A549 (cell line): ENCODE measurements at places on chromosomes 1 and 21.

DNA sequence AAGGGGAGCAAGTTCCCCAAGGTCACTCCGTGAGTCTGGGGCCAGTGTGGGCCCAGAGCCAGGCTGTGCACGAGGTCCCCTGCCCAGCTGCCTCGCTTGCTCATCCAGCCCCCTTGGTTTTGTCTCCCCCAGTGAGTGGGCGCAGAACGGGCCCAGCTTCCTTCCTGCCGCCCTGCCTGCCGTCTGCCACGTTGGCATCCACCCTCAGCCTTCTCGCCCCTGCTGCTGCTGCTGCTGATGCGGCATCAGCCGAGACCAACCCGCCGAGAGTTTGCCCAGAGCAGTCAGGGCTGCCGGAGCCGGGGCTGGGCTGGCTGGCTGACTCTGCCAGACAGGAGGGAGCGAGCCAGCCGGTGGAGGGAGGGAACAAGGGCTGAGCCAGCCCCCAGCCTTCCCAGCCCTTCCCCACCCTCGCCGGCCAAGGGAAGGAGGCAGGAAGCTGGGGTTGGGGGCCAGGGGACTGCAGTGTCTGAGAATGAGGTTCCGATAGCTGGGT lies 31.4 kb upstream of the WASF2 start:
- no peak for DNase-seq

DNA sequence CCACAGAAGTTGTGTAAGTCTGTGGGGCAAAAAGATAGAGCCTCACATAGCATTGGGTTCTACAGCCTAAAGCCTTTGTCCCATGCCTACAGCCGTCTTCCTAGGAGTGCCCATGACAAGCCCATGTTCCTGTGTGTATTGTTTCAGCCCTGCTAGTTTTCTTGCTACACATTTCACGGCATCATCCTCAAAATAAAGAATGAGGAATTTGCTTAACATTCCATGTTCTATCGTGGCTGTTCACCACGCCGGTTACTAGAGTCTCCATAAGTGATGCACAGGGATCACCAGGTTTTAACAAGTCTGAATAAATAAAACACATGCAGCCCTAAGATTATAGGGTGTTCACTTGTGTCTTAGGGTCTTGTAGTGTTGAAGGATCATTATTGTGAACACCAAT lies 87.4 kb upstream of the NGF start:
- no peak for DNase-seq

GRCh38 chr1:212271823-212272485 lies 13.3 kb upstream of the PPP2R5A start:
- no peak for DNase-seq

DNA sequence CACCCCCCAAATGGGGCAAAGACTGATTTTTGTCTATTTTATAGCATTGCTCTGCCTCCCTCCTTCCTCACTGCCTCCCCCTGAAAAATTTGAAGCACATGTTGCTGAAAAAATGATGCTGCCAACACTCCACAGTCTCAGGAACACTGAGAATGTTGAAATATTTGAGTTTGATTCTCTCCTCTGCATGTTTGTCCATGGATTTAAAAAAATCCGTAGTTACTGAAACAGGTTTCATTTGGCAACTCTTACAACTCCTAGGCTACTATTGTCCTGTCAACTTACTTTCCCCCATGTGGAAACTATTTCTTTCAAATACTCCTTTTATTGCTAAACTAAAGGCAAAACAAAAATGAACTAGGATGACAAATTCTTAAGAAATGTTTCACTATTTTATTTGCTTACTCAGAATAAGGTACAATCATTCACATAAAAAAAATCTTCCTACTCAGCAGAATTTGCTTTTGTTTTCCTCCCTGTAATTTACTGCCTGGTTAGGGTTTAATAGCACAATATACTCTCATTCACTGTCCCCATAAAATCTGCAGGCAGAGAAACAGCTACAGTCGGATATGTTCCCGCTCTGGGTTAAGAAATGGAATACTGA lies 50.2 kb downstream of the C21orf91 start:
- DNase-seq = no peak

GRCh38 chr1:37097731-37098130 lies 63.4 kb upstream of the GRIK3 start:
- no peak for DNase-seq

- DNase-seq = no peak
Observed at GRCh38 chr1:172293429-172293828, 127.1 kb upstream of the C1orf105 start.

- DNase-seq = no peak
Observed at GRCh38 chr1:35120458-35121133, 41.4 kb downstream of the ZMYM1 start.

DNA sequence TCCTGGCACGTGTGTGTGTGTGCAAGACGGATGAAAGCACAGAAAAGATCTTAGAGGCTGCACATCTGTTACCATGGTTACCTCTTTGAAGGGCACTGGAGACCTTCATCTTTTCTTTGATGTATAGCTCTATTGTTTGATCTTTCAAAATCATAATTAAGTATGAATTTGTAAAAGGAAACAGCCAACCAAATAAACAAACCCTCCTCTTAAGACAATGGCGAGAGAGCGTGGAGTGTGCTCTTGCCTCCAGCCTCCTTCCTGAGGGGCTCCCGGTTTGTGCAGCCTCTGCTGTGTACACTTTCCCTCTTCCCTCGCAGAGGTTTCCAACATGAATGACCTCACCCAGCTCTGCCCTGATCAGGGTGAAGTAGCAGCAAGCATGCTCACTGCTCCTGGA lies 27.9 kb downstream of the CACNA1S start:
- DNase-seq = no peak

- no peak for DNase-seq
Observed at GRCh38 chr1:172657586-172657985, 1.3 kb upstream of the FASLG start.

DNA sequence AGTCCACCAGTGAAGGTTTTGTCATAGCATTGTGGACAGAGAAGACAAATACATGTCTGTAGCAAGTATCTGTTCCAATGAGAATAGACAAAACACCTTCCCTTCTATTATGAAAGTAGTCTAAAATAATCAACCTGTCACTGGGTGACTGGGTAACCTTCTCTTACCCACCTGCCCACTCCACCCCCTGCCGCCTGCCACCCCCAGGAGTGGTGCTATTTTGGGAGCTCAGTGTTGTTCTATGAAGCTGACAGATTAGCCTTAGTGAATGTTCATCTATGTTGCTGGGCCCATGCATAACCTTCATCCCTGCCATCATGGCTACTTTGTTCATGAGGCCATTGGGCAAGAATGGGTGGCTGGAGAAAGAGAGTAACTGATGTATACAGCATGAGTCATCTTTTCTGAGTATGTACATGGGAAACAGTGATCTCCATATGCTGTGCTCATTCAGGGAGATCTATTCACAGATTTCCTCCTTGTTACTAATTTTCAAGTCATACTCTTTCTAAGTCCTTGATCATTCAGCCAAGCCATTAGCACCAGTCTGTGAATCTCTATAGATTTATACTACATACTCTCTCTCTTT lies 24.8 kb downstream of the MARK1 start:
- no peak for DNase-seq

GRCh38 chr1:153397924-153398651 lies 7.2 kb upstream of the S100A8 start:
- no peak for DNase-seq

- no peak for DNase-seq
Observed at GRCh38 chr1:205676597-205676996, 3.7 kb downstream of the SLC45A3 start.

DNA sequence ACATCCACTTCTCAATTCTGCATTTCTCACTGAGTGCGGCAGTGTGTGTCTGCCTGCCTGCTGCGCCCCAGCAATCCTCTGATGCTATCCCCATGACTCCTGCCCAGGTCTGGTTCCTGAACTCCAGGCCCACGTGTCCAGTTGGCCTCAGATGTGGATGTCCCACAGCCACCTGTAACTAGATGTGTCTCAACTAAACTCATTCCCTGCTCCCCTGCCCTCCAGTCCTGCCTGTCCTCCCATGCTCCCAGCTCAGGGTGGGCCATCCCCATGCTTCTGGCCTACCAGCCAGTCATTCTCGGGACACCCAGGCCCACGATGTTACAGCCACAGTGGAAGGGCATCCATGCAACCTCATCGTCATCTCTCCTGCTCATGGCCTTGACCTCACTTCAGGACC lies 76.8 kb downstream of the STUM start:
- DNase-seq = no peak

- DNase-seq = no peak
Observed at GRCh38 chr1:31657020-31657804, 12.5 kb upstream of the PEF1 start.

DNA sequence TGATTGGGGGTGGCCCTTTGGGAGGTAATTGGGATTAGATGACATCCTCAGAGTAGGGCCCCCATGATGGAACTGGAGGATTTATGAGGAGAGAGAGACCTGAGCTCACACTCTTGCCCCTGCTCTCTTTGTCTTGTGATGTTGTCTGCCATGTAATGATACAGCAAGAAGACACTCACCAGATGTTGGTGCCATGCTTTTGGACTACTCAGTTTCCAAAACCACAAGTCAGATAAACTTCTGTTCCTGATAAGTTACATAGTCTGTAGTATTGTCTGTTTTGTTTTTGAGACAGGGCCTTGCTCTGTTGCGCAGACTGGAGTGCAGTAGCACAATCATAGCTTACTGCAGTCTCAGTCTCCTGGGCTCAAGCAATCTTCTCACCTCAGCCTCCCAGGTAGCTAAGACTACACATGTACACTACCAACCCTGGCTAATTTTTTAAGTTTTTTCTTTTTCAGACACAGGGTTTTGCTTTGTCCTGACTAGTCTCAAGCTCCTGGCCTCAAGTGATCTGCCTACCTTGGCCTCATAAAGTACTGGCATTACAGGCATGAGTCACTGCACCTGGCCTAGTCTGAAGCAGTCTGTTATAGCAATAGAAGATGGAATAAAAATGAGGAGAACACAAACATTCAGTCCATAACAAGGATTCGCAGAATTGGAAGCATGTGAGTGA lies 115.0 kb upstream of the GALNT2 start:
- no peak for DNase-seq

- DNase-seq = no peak
Observed at GRCh38 chr21:46622226-46622625, 13.2 kb upstream of the PRMT2 start.

DNA sequence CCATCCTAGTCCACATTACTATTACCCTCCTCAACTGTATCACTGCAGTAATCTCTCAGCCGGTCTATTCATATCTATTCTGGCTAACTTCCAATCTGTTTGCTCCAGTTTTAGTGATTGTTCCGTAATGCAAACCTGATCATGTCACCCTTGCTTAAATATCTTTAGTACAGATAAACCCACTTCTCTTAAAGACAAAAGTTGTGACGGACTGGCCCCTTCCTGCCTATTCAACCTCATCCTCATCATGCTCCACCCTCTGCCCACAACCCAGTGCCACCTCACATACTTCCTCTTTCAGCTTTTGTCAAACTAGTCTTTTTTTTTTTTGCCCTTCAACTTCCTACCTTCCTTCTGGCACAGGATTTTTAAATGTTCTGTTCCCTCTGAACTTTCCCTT lies 2.8 kb upstream of the C1orf162 start:
- DNase-seq = no peak

GRCh38 chr1:61419657-61420056 lies 305.3 kb downstream of the TM2D1 start:
- no peak for DNase-seq

GRCh38 chr1:85225624-85226380 lies 25.0 kb upstream of the SYDE2 start:
- DNase-seq = no peak

- DNase-seq = no peak
Observed at GRCh38 chr1:220241072-220241663, 31.1 kb downstream of the RAB3GAP2 start.

DNA sequence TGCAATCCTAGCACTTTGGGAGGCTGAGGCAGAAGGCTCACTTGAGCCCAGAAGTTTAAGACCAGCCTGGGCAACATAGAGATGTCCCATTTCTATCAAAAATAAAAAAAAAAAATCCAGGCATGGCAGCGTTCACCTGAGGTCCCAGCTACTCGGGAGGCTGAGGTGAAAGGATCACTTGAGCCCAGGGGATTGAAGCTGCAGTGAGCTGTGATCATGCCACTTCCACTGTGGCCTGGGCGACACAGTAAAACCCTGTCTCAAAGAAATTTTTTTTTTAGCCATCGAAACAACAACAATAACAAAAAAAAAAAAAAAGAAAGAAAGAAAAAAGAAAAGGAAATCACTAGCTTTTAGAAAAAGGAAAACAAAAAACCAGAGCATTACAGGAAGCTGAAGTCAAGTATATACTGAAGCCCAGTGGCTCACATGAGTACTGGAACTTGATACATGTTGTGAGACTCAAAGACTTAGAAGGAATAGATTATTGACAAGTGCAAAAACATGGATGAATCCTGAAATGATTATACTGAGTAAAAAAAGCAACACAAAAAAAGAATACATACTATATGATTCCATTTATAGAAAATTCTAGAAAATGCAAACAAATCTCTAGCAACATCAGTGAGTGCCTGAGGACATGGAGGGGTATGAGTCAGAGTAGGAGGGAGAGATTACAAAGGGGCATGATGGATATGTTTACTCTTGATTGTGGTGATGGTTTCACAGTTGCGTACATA lies 6.1 kb upstream of the RABGAP1L start:
- no peak for DNase-seq

DNA sequence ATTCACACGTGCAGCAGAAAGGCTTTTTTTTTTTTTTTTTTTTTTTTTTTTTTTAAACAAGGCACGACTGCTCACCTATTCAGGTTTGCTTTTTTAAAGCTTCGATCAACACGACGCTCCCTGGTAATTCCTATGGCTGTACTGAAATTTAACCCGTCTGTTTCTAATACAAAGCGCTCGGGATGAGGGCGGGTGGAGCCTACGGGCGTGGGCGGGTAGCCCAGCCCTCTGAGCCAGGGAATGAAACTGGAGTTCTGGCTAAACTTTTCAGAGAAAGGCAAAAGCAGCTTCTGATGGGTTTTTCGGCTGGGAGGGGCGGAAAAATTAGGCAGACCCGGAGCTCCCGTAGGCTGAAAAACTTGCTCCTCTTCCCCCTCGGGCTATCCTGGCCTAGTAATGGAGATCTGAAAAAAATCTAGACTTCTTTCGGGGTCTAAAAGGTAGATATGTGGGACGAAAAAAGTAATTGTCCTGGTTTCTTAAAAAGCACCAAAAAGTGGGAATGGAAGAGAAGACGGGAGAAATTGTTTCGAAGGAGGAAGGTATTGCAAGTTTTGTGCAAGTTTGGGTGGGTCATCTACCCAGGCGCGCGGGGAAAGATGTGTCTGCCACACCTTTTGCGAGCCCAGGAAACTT lies 7.4 kb downstream of the NR5A2 start:
- DNase-seq = no peak

DNA sequence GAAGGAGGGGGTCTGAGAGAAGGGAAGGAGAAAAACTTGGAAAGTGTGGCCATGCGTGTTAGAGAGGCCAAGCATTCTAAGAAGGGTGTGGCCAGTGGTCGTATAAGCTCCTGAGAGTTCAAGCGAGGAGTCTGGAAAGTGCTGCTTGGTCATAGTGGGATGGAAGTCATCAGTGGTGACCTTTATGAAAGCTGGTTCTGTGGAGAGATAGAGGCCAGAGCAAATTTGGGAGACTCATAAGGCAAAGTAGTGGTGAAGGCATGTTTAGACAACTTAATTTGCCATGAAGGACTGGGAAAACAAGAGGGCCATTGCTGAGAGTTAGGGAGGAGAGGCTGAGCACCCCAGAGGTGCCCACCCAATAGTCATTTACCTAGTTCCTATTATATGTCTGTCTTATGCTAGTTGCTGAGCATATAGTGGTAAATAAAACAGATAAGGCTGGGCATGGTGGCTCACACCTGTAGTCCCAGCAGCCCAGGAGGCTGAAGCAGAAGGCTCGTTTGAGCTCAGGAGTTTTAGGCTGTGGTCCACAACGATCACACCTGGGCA lies 1.9 kb downstream of the KLF17 start:
- no peak for DNase-seq

GRCh38 chr1:113745425-113745824 lies 13.9 kb downstream of the PHTF1 start:
- DNase-seq = no peak

- DNase-seq = peak; percentile 7
Observed at GRCh38 chr1:175192111-175192629, 406 bp downstream of the KIAA0040 start.
